ENCODE measurements at places on chromosomes 5 and 9.
A peak's percentile ranks its signal among the peaks of the same experiment; 100 is the strongest.

DNA sequence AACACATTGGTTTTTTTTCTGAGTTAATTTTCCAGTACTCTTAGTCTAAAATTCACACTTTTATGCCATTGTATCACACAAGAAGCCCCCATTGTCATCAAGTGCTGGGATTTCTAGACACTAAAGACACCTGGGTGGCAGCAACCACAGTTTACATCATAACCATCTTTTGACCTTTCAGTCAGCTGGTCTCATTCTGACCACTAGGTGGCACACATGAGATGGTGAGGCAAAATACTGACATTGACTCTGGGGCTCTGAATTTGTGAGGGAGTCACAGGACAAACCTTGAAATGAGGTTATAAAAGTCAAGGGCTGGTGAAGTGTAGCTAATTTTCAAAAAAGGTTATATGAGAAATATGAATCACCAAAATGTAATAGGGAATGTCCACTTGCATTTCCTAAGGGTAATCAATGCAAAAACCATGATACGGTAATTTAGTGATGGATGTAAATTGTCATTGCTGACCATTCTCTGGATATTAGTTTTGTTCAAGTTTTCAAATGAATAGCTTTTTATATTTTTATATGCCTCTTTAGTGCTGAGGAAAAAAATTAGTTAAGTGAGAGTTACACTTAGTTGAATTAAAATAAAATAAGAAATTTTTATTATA, 229.4 kb downstream of the DMAC1 start:
- peak; percentile 65 for DNase-seq

- no peak for DNase-seq
These were observed 16.5 kb upstream of the TMEM171 start for GRCh38 chr5:73103870-73104299.

- DNase-seq: no peak
These were observed 64.0 kb downstream of the DOCK8 start for GRCh38 chr9:278651-279050.

GRCh38 chr9:114238472-114238871, 83.1 kb downstream of the COL27A1 start:
- DNase-seq: no peak

DNA sequence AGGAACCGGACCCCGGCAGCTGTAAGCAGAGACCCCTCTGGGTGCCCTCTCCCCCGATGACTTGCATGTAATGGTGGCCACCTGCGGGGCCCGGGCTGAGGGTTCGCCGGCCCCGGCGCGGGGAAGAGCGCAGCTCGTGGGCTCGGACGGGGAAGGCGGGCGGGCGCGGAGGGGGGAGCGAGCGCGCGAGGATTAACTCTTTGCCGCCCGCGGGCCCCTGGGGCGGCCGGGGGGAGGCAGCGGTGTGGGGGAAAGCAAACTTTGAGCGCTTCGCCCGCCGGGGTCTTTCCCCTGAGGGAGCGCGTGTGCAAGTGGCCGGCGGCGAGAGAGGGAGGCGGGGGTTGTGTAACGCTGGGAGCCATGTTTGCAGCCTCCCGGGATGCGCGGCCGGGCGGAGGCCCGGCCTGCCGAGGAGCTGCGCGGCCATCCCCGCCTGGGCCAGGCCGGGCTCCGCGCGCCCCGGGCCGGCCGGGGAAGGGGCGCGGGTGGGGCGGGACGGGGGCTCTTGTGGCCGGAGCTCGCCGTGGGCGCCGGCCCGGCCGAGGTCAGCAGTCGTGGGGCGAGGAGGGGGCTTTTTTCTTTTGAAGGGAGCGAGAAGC, 547 bp downstream of the ANP32B start:
- DNase-seq: peak; percentile 46

- DNase-seq: peak; percentile 17
These were observed 526 bp downstream of the CLIC3 start for GRCh38 chr9:136995772-136996311.

DNA sequence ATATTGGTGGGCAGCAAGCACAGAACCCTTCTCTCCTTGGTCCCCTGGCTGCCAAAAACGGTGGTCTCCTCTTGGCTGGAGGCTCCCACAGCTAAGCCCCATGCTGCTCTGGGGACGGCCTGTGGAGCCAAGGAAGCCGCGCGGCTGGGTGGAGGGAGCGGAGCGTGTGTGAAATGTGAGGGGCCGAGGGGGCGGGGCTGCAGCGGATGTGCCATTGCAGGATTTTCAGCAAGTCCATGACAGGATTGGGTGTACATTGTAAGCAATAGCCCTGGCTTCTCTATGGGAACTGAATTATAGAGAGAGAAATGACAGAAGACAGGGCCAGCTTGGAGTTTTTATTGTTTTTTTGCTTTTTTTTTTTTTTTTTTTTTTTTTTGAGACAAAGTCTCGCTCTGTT, 336.5 kb downstream of the DIRAS2 start:
- DNase-seq: no peak

GRCh38 chr5:178198706-178199105, 5.6 kb upstream of the HNRNPAB start:
- no peak for DNase-seq

- DNase-seq: peak; percentile 10
These were observed 20.3 kb downstream of the C9orf153 start for GRCh38 chr9:86238861-86239770.

DNA sequence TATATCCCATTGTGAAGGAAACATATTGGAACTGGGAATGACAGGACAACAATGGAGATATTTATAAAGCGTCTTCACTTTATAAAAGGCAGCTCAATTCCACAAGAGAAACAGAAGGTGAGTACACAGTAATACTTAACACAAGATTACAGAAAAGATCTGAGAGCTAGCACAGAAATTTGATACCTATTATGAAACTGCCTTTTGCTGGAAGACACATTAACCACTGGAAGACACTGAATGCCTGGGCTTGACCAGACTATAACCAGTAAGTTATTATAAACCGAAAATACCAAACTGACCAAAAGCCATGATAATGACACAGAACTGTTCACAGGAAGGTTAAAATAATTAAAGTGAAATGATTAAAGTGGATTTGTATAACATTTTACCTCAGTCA, 195.4 kb downstream of the NR2F1-AS1 start:
- peak; percentile 10 for DNase-seq

DNA sequence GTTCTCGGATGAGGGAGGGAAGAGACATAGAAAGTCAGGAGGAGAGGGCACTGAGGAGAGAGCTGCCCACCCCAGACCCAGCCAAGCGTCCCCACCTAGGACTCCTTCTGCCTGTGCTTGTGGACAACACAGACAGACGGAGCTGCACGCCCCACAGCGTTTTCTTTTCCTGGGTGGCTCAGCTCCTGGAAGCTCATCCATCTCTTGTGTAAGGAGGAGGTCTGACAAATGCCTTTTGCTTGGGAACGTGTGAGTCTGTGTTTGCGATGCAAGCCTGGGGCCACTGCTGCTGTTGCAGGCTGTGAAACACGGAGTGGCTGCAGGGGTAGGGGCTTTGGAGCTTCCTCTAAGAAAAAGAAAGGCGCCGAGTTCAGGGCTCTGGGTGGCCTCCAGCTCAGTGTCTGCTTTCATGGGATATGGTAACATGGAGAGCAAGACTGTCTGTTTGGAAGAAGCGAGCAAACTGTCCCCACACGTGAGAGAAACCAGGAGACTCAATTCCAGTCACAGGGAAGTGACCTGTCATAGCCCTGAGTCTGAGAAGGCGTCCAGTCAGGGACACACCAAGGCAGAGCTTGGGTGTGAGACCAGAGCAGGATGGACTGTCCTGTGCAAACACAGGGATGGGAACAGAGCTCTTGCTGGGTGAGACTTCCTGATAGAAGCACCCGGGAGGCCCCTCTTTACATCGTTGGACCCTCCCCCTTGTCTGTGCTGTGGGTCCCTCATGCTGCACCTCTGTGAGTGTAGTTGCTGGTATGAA, 42.7 kb downstream of the GADD45G start:
- DNase-seq: no peak

- DNase-seq: peak; percentile 39
These were observed 145.3 kb upstream of the RASEF start for GRCh38 chr9:83208065-83208850.

DNA sequence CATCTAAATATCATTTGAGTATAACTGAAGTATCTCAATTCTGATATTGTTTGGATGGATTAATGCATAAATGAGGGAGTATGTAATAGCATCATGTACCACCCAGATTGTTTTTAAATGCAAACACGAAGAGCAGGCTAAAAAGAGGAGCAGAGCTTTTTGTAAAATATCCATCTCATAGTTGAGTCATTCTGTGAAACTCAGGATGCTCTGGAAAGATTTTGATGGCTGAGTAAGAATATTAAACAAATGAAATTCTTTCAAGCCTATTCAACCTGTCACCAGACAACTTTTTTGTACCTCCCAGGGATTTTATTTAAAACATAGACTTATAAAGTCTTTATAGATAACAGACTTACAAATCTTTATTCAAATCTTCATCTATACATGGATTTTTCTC, 625.9 kb downstream of the TLE4 start:
- DNase-seq: peak; percentile 12

DNA sequence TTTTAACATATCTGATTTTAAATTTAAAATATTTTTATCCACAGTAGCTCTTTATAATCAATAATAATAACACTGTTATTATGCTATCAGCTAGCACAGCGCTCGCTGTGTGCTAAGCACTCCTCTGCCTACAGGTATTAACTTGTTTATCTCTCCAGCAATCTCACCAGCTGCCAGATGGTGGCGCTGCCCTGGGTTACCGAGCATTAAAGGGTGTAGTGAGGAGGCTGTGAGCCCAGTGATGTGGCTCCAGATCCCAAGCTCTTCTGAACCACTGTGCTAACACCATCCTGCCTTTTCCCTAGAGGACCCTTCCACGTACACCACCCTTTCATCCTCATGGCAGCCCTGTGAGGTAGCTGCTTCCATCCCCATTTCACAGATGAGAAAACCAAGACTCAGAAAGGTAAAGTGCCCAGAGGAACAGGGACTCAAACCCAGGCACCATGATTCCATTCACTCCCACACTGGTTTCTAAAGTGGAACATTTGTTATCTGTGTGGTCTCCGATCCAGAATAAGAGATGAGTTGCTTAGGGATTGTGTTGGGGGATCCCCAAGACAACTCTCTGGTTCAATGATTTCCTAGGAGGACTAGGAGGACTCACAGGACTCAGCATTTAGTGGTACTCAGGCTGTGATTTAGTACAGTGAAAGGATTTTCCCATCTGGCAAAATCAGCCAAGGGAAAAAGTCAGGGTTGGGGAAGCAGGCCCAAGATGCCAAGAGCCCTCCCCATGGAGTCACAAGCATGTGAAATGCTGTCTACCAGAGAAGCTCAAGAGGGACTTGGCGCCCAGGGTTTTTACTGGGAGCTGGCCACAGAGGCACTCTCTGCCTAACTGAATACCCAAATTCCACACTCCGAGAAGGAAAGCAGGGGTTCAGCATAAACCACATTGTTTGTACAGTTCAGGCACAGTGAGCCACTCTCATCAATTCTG, 7.0 kb downstream of the IGFBPL1 start:
- DNase-seq: no peak

DNA sequence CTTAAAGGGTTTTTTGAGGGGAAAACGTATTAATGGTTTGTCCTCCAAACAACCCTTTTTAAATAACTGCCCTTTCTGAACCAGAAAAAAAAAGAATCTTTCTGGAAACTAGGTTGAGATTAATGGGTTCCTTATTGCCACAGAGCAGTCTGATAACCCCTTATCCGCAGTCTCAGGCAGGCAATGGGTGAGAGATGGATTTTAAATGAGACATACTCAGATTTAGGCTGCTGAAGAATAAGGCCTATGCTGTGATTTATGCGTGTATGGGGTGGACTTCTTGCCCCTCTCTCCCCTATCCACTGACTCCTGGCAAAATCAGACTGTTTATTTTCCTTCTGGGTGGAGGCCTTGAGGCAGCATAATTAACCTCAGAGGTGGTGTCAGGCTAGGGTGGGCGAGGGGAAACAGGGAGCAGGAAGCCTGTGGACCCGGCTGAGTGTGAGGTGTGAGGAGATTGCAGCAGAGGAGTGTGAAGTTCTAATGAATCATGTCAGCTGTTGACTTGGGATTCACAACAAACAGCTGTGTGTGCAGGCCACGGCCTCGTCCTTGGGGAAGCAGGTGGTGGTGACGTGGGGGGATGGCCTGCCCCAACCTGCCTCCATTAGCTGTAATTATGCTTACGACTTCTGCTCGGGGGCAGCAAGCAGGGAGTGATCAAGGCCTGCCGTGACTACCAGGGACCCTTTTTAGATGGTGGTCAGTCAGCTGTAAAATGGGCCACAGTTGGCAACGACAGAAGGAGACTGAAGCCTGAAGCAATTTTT, 196.4 kb downstream of the SEMA6A start:
- no peak for DNase-seq

DNA sequence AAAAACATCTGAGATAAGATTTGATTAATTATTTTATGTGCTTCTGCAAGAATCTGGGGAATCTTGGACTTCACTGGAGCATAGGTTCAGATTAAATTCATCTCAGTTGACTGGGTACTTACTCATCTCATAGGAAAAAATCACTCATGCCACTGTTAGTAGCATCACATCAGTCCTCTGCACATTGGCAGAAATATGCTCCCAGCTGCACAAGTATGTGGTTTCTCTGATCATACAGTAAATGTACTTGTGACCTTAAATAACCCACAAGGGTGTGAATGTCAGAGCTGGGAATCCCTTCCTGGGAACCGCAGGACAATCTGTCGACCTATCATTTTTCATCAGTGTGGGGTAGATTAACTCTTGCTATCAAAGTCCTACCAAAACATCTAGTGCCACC, 203.7 kb upstream of the SLC24A2 start:
- DNase-seq: peak; percentile 85

Data from kidney tubule cell (primary cell).